G401 (cell line): ENCODE measurements at places on chromosomes 7 and 10. TPM values are rescaled to one million over a fixed set of nuclear protein-coding genes. Genes with fewer than 3 reads are reported as not detected.

The GIMAP6 gene
- total RNA-seq: not detected in 2 replicates

The ADRB1 gene
- 4.1 and 4.8 TPM in 2 replicates for total RNA-seq

The BUB3 gene
- 101 and 157 TPM in 2 replicates for total RNA-seq

The GIMAP1 gene
- not detected in 2 replicates for total RNA-seq

The ADCY1 gene
- 0.14 TPM in 1 of 2 replicates, not detected in the other for total RNA-seq

The TMEM213 gene
- not detected in 2 replicates for total RNA-seq

The CRTAC1 gene
- 0.10 TPM in 1 of 2 replicates, not detected in the other for total RNA-seq
